ENCODE measurements at places on chromosomes 3 and 15.

- DNase-seq = no peak
These were observed 17.6 kb downstream of the VGLL4 start for GRCh38 chr3:11626084-11626463.

DNA sequence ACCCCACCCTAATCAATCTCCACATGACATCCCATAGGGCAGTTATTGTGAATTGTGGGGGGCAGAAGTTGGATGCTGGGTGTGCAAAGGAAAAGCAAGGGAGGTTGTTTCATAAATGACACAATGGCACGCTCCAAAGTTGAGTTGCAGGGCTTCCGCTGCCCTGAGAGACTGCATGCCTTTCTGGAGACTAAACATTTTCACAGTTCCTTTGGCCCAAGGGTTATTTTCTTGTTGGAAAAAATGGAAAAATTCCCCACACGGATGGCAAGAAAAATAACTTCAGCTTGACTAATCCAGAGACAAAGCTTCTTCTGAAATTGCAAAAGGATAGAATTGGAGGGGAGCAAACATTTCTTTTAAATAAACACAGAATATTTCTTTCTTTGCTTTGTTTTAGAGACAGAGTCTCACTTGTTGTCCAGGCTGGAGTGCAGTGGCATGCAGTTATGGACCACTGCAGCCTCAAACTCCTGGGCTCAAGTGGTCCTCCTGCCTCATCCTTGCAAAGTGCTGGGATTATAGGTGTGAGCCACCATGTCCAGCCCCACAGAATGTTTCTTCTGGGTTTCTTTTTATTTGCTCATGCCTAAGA, 19.1 kb upstream of the TPM1 start:
- no peak for DNase-seq

GRCh38 chr15:38208206-38208605, 44.4 kb upstream of the SPRED1 start:
- DNase-seq = no peak

GRCh38 chr15:65828585-65828984, 36.5 kb upstream of the DENND4A start:
- DNase-seq = no peak

- DNase-seq = peak; percentile 5
These were observed 1.4 kb downstream of the ETV5 start for GRCh38 chr3:186107215-186108105.

- no peak for DNase-seq
These were observed 36.0 kb downstream of the DNAJB8 start for GRCh38 chr3:128430731-128431130.

- DNase-seq = no peak
These were observed 9.4 kb downstream of the SNX1 start for GRCh38 chr15:64105113-64105704.

DNA sequence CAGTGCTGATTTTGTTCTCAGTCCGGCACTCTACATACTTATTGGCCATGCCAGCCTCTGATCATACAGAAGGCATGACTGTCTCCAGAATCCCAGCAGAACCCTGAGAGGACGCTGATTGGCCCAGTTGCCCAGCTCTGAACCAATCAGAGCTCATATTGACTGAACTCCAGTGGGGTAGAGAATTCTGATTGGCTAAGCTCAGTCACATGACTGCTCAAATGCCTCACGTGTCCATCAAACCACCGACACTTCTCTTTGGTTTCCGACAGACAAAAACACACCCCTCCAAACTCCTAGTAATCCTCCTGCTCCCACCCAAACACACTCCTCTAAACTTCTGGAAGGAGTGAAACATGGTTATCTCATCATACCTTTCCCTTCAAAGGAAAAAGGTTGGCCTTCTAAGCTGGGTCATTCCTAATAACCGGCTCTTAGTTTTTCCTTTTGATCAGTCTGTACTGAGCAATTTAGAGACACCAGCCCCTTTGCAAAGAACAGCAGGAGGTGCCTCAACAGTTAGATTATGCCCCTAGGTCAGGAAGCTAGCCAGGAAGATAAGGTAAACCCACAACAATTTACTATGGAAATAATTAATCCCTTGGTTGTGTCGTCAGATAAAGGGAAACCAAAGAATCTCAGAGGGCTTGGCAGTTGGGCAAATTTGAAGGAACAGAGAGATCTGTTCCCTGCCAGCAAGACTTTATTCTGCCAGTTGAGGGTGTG, 187.8 kb downstream of the TLE3 start:
- DNase-seq = no peak

DNA sequence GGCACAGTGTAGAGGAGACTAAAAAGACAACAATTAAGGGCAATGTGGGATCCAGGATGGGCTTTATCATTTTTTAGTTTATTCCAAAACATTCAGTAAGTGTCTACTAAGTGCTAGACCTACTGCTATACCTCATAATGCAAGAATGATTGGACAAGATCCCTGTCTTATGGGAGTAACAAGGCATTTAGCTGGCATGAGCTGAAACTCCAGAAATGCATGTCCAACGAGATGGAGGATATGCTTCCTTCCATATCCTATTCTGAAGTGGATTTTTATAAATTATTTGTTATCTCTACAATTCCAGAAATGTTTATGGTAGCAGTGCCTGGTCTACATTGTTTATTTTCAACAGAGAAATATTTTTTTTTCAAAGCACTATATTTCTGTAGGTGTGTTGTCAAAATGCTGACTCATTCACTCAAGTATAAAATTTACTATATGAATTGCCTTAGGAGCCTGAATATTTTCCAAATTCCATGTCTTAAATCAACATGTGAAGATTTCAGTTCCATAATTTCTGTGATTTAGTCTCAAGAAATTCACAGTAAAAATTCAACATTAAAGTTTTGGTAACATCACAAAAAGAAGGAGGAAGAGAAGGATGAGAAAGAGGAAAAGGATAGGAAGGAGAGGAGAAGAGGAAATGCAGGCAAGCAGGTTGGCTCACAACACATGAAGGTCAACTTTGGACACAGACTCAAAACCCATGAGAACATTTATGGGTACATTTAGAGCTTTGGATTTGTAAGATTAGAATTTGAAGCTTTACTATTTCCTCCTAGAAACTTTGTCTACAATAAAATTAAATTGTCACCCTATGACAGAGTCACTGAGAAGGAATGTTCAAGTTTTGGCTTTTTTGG, 88.6 kb downstream of the P3H2 start:
- no peak for DNase-seq

DNA sequence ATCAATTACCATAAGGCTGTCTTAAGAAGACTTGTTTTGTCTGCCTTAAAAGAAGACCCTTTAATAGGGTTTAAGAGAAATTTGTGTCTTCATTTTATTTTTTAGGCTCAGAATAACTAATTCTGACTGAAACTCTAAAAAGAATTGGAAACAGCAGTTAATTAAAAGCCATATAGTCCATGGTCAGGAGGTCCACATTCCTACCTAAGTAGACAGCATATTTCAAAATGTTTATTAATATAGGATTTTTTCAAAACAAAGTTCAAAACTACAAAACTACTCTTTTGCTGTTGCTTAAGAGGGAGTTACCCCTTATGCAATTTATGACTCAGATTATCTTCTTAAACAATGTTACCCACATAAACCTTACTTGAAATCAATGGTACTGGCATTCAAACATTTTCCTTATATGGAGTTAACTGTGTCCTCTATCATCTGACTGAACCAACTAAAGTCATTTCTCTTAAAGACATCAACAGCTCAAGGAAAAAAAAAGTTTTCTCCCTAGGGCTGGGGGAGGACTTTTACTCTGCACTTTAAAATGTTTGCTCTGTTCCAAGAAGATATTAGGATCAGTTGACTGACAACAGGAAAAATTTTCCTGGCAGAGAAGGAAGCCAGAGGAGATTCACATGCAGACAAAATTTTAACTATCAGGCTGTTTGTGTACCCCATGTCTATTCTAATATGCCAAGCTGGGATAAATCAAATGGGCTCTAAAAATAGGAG, 56.8 kb upstream of the NANOGP8 start:
- no peak for DNase-seq

- DNase-seq = no peak
These were observed 14.0 kb downstream of the AAGAB start for GRCh38 chr15:67240235-67241131.

DNA sequence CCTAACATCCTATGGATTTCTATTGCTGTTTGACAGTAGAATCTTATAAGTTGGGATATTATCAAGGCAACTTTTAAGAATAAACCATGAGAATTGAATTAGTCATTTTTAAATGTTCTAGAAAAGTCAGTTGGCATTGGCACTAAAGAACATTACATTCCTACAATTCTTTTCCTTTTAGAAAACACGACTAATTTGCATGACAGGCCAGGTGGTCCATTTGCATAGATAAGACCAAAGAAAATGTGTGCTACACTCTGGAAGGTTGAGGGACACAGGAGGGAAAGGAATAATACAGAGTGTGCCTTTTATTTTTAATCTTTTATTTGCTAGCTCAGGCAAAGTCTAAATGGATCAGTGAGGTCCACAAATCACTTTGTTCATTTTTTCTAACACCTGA, 962.3 kb downstream of the EPHA3 start:
- DNase-seq = no peak

DNA sequence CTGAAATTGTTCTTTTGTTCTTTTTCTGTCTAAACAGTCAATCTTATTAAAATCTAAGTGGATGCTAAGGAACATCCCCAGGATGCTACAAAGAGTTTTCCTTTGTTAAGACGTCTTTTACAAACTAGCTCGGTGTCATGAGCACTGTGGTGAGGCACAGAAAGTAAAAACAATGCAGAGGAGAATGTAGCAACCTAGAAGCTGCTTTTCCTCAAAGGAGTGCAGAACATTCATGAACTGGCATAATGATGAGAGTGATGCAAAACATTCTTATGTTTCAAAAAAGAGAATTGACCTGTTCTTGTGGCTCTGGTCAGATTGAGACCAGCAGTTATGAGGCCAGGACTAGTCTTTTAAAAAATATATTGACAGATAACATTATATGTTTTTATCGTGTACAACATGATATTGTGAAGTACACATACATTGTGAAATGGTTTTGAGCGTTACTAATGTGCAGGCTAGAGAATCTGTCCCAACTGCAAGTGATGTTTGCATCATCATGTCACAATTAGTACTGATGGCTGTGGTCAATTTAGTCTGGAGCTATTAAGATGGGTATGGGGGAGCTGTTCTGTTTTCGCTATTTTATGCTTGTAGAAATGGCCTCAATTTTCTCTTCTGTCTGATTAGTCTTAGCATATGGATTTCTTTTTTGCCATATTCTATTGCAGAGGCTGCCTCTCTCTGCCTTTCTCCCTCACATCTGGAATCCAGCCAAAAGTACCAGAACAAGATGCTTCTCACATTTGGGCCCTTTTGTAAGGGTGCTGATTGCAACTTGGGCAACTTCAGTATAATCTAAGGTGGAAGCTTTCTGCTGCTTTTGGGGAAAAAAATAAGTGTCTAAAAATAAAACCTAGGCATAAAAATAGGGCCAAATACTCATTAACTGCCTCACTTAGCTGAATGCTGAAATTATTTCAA, 50.2 kb downstream of the HHLA2 start:
- DNase-seq = no peak

DNA sequence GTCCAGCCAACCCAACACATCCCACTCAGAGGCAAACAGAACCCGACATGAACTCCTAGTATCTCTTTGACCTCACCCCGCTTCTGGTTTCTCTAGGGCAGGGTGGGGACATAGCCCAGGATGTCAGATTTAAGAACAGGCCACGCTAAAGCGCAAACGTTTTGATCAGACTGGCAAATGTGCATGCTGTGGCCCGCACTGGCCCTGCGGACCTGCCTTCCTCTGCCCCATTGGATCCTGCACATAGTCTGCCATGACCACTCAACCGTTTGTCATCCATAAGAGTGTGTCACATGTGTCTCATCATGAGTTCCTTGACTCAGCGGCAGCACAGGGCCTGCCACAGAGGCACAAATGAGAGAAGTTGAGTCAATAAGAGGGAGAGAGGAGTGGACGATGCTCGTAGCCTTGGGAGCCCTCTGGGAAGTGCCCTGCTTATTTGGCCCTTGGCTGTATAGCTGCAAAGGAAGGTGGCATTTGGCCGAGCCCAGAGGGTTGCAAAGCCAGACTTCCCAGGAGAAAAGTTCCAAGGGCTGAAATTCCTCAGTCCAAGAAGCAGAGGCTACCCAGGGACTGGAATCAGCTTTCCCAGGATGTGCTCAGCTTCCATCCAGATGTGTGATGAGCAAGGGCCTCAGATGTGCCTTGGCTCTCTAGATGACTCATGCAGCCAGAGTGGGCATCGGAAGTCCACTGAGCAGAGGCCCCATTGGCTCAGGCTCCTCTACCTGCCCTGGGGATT, 55.5 kb upstream of the SLCO2A1 start:
- DNase-seq = no peak

- no peak for DNase-seq
These were observed 17.1 kb downstream of the P2RY12 start for GRCh38 chr3:151367448-151367847.

DNA sequence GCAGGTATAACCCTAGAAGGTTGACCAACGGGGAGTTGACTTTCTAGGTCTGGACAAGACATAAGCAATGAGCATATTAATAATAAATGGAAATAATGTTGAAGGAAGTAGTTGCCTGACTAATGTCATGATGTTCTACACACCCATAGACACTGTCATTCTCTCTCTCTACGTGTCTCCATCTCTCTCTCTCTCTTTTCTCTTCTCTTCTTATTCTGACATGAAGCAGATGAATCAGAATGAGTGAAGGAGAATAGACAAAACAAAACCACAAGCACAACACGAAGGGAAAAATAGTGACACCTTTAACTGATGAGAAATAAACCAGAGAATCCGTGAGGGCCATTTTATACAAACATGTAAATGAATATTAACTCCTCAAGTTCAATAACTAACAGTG, 26.7 kb upstream of the CCDC80 start:
- DNase-seq = no peak

DNA sequence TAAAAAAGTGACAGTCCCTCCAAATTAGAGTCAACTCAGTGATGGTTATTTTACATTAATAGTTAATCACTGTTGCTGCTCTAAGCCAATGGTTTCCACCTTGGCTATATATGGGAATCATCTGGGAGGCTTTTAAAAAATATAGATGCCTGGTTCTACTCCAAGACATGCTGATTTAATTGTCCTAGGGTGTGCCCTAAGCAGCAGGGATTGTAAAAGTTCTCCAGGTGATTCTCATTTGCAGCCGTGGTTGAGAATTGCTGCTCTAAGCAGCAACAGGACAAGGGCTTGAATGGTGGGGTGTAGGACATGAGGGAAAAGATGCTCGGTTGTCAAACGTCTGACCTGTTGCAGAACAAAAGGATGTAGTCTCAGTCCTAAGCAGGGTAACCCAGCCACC, 405.1 kb upstream of the MCTP2 start:
- no peak for DNase-seq

- no peak for DNase-seq
These were observed 105.6 kb upstream of the BFSP2 start for GRCh38 chr3:133294253-133294652.

- no peak for DNase-seq
These were observed 144.2 kb downstream of the ANO10 start for GRCh38 chr3:43477600-43477999.

DNA sequence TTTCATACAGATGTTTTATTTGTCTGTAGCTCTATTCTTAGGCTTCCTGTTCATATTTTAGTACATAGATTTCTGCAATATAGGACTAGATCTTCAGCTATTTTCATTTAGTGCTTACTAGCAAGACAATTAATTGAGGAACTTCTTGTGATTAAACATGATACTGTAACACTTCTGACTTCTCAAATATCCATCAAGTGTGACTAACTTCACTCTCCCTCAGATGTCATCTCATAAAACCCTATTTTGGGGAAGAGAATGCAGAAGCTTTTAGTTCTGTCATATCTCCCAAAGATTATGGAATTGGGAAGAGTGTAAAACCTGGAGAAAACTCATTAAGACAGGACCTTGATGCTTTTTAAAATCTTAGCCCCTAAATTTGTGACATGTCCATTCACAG, 28.6 kb upstream of the GOLIM4 start:
- DNase-seq = no peak

Data from esophagus squamous epithelium (tissue), 5 donors.